ENCODE measurements at places on chromosomes 7 and 10. TPM values are rescaled to one million over a fixed set of nuclear protein-coding genes. Genes with fewer than 3 reads are reported as not detected.

Gene EVX1
- not detected for total RNA-seq

Gene PDK4
- 156 TPM for total RNA-seq

Gene OR2A12
- total RNA-seq, result not detected

- DNase-seq, result no peak
Observed at GRCh38 chr10:63972949-63973827, 452.0 kb downstream of the REEP3 start.

- DNase-seq, result no peak
Observed at GRCh38 chr10:106535304-106535953, 629.1 kb downstream of the SORCS1 start.

All from upper lobe of right lung (tissue), 1 donor.